ENCODE measurements at places on chromosomes 5 and 9.
A peak's percentile ranks its signal among the peaks of the same experiment; 100 is the strongest.

GRCh38 chr5:154722097-154722496 is 33.1 kb upstream of the LARP1 start:
- no peak for DNase-seq

- peak; percentile 43 for DNase-seq
Measured at GRCh38 chr5:83752700-83753099, 32.0 kb upstream of the HAPLN1 start.

DNA sequence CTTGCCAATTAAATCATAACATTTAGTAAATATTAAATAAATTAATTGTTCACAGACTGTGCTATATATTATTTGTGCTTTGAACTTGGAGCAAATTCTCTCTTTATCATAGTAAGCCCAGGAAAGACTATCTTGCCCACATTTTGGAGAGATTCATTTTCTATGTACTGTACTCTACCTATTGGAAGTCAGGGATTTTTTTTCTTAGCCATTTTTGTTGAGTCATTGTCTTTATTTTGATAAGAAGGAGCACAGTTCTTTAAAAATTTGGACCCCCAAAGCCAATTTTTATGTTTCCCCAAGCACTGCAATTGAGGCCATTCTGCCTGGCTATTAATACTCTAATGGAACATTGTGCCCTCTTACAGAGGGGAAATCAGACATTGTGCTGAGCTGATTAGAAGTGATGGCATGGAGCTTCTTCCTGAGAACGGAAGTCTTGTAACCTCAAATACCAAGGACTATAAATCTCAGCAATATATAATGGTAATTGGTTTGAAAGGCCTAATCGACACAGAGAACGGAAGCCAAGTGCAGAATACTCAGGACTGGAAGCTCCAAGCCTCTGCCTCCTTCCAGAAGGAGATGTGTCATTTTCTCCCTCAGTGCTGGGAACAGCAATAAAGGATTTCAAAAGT is 188.8 kb upstream of the PAPPA start:
- DNase-seq: peak; percentile 63

DNA sequence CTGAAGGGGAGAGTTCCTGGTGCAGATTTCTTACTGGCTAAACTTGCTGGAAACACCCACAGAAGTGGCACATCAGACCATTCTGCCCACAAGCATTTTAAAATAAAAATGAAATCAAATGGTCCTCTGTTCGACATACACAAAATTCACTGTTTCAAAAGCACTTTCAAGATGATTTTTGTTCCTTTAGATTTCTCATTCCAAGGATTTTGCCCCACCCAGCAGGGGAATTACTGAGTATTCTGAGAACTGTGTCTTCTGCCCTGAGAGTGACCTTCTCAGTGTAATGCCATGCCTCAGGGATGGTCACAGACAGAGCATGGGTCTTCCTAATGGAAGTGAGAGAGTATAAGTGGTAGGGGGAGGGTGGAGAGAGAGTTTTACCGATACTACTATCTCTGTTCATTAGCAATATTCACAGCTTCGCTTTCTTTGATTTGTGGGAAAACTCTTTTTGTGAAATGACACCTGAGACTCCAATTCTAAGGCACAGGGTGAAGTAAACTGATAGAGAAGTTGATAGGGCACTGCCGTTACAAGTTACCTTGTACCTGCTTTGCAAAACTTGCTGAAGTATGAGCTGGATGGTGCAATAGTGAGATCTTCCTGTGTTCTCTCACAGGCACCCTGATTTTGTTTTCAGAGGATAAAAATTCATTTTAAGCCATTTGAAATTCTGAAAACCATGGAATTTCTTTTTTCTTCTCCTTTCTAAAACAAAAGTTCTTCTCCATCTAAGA is 95.8 kb upstream of the CD180 start:
- DNase-seq: no peak

DNA sequence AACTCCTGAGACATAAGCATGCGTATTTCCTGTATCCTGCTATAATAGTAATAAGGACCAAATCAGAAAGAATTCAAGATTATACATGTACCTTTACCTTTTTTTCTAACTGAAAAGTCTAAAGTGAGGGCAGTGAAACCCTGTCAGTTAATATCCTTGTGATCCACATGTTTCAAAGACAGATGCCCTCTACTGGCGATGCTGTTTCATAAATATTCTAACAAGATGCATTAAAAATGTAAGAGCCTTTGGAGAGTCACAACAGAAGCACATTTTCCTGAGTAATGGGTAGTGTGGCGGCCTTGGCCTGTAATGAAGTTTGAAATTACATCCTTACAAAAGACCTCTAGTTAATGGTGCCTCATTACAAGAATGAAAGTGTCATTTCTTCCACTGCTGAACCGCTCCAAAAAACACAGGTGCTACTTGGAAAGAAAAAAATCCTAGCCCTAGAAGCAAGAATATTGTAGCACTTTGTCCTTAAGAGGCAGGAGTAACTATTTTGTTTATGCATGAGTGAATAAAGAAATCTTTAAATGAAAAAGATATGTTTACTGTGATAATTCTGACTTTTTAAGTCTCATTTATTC is 232.6 kb downstream of the EPB41L4A start:
- DNase-seq: peak; percentile 34

GRCh38 chr5:117681431-117682254 is 1107.0 kb upstream of the SEMA6A start:
- peak; percentile 44 for DNase-seq

DNA sequence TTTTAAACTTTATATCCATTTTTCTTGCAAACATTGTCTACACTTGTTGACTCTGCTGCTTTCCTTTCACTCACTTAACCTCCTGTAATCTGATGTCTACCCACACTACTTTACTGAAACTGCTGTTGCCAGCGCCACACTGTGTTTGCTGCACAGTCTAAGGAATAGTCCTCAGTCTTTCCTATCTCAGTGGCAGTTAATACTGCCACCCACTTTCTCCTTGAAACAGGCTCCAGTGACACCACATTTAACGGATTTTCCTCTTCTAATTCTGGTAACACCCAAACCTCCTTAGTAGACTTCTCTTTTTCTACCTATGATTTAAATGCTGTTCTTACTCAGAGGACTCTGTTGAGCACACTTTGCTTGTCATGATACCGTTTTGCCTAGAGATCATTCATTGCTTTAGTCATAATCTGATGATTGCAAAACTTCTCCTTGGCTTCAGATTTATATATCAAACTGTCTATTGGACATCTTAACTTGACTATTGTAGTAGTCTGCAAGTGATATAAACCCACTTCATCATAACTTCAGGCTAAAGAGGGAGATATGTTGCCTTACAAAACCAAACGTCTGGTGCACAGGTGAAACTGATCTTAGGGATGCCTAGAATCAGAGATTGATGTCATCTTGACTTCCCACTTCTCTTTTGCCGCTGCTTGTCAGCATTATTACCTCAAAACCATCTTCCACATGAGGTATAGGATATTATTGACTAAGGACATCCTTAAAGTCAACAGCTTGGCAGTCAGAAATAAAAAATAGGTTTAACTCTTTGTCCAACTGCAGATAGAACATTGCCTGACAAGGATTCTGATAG is 94.1 kb downstream of the CDC42SE2 start:
- no peak for DNase-seq

DNA sequence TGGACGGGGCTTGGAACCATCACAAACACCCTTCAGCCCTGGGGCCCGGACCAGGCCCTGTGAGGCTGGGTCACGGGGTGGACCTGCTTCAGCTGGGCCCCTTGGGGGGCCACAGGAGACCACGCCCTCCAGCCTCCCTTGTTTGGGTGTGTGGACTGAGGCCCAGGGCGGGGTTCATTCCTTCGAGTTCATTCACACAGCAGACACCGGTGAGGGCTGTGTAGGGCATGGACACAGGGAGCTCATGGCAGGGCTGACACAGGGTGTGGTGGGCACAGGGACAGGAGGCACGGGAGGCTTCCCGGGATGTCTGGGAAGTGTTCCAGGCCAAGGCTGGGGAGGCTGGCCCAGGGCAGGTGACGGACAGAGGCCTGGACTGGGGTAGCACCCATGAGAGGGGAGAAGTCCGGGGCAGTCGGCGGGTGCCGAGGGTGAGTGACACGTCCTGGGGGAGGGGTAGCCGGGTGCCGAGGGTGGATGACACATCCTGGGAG is 8.9 kb downstream of the DNLZ start:
- DNase-seq: no peak

DNA sequence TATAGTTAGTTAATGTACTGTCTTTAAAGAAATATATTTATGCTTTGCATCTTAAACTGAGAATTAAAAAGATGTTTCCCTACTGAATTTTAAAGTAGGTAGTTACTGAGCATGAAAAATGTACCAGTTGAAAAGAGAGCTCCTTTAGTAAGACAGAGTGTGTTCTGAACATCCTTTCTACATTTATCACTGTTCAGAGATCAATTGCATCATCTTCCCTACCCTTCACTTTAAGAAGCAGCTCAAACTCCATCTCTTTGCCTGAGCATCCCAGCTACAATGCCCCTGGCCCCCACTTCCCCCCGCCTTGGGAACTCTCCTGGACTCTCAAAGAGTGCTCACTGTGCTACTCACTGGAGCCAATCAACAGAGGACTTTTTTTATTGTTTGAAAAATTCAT is 164.7 kb downstream of the GNAQ start:
- no peak for DNase-seq

GRCh38 chr5:172895549-172895948 is 61.5 kb downstream of the ERGIC1 start:
- no peak for DNase-seq

GRCh38 chr9:93058355-93059010 is at the start of gene SUSD3:
TSS of gene SUSD3 (plus strand) at chr9:93058701. CDS start at chr9:93058743, 42 bp downstream.
- DNase-seq: peak; percentile 32

GRCh38 chr5:154286557-154286956 is 96.0 kb downstream of the GALNT10 start:
- DNase-seq: no peak

DNA sequence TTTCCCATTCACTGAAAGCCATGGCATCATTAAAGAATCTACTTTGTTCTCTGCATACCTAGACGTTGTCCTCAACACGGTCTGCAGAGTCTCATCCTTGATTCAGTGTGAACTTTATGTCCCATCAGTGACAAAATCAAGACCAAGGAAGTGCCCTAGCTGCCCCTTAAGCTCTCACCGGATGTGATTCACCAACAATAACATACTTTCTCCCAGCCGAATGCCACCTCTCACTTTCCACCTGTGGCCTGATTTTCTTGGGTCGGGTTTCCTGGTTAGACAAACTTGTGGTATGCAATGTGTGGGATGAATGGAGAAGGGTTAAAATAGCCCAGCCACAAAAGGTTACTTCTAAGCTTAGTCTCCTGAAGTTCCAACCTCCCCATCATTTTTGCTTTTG is 145.3 kb upstream of the PAPPA start:
- no peak for DNase-seq

DNA sequence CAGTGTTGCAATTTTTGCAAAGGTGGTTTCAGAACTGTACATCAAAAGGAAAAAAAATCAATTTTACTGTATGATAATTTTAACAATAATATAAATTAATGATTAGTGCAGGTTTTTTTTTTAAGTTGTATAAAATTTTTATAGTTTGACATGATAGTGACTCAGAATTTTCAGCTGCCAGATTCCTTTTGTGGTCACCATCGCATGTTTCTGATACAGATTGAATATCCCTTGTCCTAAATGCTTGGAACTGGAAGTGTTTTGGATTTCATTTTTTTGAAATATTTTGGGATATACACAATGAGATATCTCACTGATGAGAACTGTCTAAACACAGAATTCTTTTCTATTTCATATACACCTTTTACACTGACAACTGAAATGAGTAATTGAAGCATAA is 361.3 kb downstream of the RAB3C start:
- DNase-seq: peak; percentile 41

- no peak for DNase-seq
Measured at GRCh38 chr5:159304961-159305595, 25.2 kb downstream of the IL12B start.

- DNase-seq: no peak
Measured at GRCh38 chr9:105255421-105255820, 11.0 kb downstream of the SLC44A1 start.

- DNase-seq: peak; percentile 93
Measured at GRCh38 chr5:172188033-172188892, at the start of gene STK10. TSS of gene STK10 (minus strand) at chr5:172188224. CDS start at chr5:172188042, 182 bp downstream.

DNA sequence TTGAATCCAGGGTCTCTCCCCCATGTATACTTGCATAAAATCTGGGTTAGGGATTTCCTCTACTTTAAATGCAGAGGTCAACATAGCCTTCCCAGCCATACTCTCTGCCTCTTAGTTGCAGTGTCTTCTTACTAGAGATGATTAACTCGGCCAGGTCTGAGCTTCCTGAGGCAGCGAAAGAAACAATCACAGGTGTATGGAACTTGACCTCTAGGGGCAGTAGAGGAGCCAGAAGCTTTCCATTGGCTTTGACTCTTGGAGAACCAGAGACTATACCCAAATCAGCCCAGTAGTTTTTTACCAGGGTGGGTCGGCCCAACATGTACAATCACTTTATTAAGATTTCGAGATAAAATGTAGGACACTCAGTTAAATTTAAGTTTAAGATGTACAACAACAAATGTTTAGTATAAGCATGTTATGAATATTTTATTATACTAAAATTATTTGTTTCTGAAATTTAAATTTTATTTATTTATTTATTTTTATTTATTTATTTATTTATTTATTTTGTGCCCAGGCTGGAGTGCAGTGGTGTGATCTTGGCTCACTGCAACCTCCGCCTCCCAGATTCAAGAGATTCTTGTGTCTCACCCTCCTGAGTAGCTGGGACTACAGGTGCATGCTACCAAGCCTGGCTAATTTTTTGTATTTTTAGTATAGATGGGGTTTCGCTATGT is 48.0 kb upstream of the DMRT3 start:
- no peak for DNase-seq

GRCh38 chr9:124576751-124577150 is 69.6 kb upstream of the NR5A1 start:
- no peak for DNase-seq

GRCh38 chr5:121695307-121695706 is 156.4 kb upstream of the FTMT start:
- DNase-seq: no peak

DNA sequence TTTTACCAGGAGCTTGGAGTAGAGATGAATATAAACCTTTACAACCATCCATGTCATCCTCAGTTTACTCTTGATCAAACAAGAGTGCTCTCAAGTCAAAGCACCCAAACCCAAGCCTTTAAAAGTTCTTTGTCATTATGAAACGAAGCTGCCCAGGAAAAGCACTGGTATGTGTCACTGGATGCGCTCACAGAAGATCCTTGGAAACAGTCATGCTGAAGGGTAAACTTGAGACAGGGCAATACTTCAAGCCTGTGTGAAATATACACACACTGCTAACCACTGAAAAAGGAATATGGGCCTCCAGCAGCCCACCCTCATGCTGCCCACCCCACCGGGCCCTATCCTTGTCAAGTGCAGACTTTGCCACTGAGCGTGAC is 84.5 kb downstream of the PRRT1B start:
- no peak for DNase-seq

- no peak for DNase-seq
Measured at GRCh38 chr9:9100070-9100469, 1300.5 kb upstream of the DMAC1 start.

Data from fibroblast of skin of right quadriceps (primary cell).